ENCODE measurements at places on chromosomes 12 and 14.

DNA sequence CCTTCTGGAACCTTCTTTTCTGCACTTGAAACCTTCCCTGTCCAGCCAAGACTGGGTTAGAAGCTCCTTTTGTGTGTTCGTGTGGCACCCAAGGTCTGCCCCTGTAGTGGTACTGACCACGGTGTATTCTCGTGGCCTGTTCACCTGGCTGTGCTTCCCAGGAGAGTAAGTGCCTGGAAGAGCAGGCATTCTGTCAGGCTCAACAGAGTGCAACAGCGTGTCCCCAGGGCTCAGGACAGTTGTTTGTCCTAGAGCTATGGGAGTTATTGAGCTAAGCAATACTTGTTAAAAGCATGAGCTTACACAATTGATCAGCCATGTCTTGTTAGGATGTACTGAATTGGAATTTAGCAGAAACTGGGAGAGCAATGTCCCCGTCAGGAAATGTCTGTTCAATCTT lies 12.9 kb upstream of the SLC38A2 start:
- DNase-seq, result no peak

DNA sequence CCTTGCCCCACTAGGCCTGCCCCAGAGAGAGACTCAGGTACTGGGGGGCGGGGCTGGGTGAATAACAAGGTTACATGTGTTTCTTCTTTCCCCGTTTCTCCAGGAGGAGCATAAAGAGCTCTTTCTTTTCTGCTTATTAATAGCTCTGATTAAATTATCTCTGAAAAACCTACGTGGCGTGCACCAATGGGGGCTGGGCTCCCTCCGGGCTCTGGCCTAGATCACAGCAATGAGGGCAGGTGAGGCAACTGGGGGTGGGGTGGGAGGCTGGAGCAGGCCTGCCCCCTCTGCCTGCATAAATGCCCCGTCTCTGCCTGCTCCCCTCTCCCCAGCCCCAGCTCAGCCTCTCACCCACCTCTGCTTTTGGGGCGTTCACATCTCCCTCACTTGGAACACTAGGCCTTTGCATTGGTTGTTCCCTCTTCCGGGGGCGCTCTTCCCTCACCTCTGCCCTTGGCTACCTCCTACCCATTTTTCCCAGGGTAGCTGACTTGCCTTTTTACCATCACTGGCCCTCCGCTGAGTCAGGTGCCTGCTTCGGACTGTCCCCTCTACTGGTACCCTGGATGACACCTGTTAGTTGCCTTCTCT lies 4.1 kb upstream of the FAM222A start:
- no peak for DNase-seq

- no peak for DNase-seq
Observed at GRCh38 chr12:2234646-2235350, 182.0 kb downstream of the CACNA1C start.

- no peak for DNase-seq
Observed at GRCh38 chr14:95211721-95212504, 54.6 kb upstream of the DICER1 start.

DNA sequence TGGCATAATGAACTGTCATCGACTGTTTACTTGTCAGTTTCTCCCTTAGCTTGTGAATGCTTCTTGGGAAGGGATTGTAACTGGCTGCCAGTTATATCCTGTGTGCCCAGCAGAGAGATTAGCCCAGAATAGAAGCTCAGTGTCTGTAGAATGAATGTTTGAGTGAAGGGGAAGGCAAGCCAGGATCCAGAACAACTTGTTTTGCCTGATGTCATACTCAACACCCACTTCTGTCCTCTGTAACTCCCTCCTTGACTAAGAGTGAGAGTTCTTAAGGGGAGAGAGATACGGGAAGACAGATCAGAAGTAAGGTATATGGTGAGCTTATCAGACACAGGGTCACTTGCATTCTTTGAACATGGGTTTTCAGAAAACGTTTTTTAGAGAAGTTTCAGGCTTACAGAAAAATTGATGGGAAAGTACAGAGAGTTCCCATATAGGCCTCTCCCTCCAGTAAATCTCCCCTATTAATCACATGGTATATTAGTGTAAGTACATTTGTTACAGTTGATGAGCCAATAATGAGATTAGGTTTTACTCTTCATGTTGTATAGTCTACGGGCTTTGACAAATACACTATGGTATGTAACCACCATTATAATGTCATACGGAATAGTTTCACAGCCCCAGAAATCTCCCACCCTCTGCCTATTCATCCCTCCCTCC lies 5.6 kb upstream of the SPPL3 start:
- DNase-seq, result no peak

DNA sequence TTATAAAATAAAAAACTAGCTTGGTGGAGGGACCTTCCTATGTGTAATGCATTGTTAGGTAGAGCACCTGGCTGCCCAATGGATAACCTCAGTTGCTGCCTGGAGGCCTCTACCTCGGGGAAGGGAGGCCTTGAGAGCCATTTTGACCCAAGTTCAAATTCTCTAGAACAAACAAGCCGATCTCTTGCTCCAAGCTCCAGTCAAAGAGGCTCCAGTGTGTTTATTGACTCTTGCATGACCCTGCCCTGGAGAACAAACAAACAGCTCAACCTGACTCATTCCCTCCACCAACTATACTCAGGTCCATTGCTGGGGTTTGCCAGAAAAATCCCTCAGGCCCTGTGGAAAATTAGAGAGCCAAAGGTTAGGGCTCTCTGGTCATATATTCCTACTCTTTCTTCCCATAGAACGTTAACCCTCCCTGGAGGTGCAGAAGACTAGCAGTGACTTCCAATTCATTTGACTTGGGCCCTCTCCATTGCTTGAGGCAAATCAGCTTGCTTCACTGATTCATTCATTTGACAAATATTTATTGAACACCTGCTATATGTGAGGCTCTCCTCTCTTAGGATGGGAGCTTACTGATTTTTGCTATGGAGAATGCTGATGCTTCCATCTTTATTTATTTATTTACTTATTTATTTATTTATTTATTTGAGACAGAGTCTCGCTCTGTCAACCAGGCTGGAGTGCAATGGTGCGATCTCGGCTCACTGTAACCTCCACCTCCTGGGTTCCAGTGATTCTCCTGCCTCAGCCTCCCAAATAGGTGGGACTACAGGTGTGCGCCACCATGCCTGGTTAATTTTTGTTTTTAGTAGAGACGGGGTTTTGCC lies 73.7 kb upstream of the CISTR start:
- DNase-seq, result no peak

GRCh38 chr12:116241157-116241759 lies 36.2 kb downstream of the MED13L start:
- no peak for DNase-seq

- DNase-seq, result no peak
Observed at GRCh38 chr14:99664058-99664936, 19.4 kb downstream of the HHIPL1 start.

DNA sequence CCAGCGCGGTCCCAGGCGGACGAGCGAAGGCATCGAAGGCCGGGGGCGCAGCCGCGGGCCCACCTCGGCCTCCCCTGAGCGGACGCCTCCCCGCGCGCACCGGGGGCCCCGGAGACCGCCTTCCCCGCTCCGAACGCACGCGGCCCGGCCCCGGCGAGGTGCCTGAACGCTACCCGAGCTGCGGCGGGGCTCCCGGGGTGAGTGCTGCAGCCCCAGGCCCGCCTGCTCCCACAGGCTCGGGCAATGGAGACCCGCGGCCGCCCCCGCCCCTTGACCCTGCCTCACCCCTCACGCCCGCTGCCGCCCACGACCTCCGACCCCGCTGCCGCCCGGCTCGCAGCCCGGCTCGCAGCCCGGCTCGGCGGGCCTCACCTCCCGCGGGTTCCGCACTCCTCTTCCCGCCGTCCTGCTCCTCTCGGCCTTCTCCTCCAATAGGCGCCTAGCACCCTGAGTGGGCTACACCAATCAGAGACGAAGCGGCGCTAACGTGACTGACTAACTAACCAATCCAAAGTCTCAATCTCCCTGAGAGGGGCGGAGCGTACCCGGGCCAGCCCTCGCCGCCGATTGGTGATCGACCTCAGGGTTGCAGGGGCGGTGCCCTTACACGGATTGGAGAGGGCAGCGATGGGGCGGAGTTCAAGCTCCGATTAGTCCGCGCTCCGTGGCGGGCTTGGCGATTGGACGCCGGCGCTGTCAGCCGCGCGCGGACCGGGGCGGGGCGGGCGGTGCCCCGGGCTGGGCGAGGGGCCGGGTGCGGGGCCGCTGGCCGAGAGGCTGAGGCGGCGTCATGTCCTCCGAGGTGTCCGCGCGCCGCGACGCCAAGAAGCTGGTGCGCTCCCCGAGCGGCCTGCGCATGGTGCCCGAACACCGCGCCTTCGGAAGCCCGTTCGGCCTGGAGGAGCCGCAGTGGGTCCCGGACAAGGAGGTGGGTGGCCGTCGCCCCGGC lies at the start of the genes XRCC3 and ZFYVE21:
Gene XRCC3 (minus strand): TSS at position 400 of the 949 bp plus-strand sequence. CDS start 4,364 bp downstream, outside the sequence.
Gene ZFYVE21 (plus strand): TSS at position 759 of the 949 bp plus-strand sequence. CDS start 32 bp downstream, at position 791.
- peak; percentile 100 for DNase-seq

GRCh38 chr12:110694330-110694901 lies 5.5 kb upstream of the HVCN1 start:
- DNase-seq, result no peak

DNA sequence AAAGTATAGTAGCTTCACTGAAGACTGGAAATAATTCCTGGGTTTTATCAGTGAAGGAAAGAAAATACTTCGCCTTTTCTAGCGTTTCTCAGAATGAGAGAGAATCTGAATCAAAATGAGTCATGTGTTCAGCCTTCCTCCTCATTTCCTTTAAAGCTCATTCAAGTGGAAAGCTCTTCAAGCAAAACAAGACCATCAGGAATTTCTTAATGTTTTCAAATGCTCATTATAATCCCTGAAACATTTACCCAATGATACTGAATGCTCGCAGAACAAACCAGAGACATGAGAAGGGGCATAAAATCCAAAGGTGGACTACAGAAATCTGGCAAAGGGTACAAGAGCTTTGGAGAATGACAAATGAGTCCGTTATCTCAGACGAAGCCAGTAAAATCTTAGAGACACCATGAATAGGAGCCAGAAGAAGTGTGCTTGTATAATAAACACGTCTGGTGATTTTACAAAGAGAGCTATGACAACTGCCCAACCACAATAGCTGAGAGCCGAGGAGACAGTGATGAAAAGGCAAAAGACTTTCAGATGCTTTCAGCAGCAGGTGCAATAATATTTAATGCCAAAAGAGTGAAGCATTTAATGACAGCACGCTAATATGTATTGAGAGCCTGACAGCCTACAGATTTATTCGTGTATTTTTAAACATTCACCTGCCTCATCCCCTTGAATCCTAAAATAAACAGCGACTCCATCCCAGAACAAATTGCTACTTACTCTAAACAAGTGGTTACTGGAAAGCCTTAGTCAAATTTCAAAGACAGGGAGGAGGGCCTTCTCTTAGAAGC lies 19.0 kb downstream of the SPRING1 start:
- peak; percentile 78 for DNase-seq

DNA sequence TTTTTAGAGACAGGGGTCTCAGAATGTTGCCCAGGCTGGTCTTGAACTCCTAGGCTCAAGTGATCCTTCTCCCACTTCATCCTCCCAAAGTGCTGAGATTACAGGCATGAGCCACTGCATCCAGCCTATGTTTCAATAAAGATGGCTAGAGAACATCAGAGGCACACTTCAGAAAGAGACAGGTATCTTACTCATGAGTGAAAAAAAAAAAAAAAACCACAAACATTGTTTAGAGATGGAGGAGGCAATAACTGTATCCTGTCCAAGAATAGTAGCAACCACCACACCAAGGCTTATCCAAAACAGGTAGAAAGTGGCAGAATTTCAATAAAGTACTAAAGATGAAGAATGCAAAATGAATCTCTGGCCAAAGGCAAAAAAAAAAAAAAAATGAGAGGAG lies 30.3 kb downstream of the EEA1 start:
- peak; percentile 19 for DNase-seq

DNA sequence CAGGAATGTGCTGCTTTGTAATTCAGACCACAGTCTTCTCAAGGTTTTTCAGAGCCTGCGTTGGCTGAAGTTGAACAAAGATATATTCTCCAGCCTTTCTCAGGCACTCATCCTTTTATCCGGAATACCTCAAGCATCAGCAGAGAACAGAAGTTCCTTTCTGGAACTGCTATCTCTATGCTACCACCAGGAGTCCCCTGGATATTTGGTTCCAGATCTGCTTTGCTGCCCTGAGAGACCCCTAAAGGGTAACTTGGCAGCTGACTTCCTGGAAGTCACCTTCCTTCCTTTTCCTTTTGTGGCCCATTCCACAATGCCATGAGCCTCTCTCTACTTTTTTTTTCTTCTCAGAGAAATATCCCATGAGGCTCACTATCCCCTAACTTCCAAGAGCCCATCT lies 188.2 kb downstream of the PLCZ1 start:
- DNase-seq, result peak; percentile 31

GRCh38 chr12:75439048-75439447 lies 41.5 kb upstream of the GLIPR1 start:
- no peak for DNase-seq

- DNase-seq, result no peak
Observed at GRCh38 chr14:77623201-77623600, 6.8 kb upstream of the SPTLC2 start.

- DNase-seq, result no peak
Observed at GRCh38 chr14:38578278-38578681, 322.4 kb upstream of the CLEC14A start.

DNA sequence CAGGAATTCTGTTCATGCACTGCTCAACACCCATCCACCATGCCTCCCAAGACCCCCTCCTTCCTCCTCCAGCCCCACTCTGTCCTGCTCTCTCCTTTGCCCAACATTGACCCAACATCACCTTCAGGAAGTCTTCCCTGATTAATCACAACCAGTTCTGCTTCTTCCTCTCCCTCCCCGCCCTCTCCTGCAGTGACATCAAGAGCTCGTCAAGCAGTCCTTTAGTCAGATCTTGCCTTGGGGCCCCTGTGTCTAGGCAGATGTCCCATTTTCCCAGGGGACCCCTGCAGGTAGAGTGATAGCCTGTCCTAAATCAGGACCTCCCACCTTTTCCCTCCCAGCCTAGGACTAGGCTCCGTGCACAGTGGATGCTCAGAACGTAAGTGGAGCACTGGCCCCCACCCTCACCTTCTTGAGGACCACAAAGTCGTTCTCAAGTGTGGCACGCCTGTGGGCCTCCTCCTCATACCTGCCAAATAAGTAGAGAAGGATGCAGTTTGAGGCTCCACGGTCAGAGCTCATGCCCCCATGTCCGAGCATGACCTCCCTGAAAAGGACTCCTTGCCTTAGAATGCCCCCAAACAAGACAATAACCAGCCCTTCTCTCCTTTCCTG lies 2.3 kb downstream of the KRT78 start:
- no peak for DNase-seq

DNA sequence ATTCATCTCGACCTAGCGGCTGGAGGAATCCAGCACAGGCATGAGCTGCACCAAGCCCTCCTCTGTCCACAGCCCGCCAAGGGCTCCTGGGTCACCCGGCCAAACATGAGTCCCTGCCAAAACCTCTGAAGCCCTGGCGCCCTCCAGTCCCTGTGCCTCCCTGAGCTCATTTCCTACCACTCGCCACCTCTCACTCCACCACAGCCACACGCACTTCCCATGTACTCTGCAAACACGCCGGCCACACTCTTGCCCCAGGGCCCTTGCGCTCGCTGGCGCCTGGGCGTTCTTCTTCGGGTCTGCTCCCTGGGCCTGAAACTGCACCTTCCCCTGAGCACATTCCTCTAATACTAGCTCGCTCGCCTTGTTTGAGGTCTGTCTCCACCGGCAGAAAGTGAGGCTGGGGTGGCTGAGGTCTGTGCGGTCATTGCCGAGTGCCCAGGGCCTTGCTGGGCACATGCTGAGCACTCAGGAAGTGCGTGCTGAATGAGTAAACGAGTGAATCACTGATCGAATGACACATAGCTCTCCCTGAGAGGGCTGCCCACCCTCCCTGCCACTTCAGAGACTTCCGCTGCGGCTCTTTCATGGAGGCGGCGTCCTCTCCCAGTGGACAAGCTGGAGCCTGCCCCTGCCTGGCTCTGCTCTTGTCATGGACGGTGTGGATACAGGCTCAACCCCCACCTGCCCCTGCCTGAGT lies 33.7 kb upstream of the DLK1 start:
- DNase-seq, result peak; percentile 93

- no peak for DNase-seq
Observed at GRCh38 chr12:111056618-111057521, 136.5 kb upstream of the MYL2 start.

Measured in astrocyte of the hippocampus (primary cell).